ENCODE measurements at places on chromosomes 5 and 9.

- DNase-seq, result no peak
Measured at GRCh38 chr9:71820403-71820921, 52.1 kb upstream of the CEMIP2 start.

DNA sequence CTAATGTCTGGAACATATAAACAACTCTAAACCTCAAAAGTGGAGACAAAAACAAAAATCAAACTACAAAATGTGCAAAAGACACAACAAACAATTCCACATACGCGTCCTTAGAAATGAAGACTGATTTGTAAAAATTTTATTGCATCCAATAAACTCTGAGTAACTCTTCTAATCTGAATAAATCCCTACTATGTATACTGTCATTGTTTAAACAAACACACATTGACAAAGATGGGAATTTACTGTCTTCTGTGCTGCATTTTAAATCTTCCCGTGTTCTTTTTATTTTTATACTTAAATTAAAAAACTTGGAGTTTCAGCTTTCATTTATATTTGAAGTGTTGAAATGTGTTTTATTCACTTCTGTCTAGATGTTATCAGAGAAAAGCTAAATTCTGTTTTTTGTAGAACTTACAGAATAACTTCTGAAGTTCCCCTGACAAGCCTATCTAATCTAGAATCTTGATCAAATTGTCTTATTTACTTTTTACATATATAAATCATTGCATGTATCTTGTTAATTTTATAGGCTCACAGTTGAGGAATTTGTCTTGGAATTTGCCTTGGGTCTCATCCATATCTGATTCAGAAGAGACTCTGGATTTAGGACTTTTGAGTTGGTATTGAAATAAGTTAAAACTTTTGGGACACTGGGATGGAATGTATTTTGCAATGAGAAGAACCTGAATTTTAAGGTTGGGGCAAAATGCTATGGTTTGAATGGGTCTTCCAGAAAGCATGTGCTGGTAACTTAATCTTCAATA, 2064.4 kb upstream of the C9orf72 start:
- no peak for DNase-seq

DNA sequence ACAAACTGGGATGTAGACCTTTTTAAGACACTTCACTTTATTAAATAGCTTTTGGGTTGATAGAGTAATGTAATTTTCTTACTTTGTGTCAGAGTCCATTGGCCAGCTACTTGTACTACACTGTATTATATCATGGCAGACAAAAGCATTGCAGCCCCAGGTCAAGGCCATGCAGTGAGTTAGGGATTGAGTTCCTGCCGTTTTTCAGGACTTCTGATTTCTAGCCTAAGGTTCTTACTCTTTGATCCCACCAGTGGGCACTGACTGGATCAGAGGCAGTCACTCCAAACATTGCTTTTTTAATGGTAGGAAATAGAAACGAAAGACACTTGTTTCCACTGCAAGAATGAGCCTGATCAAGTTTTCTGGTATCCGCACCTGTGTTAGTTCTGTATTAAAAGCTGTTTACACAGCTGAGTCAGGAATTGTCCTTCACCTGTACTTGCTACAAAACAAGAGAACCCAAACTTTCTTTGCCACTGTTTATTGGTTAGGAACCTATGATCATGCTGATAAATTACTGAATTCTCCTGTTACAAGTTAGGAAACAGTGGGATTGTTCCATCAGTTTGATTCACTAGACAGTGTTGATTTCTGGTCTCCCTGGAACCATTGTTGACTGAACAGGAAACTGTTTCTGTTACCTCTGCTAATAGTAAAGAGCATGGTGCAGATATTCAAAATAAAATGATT, 22.1 kb downstream of the LRRC70 start:
- no peak for DNase-seq

DNA sequence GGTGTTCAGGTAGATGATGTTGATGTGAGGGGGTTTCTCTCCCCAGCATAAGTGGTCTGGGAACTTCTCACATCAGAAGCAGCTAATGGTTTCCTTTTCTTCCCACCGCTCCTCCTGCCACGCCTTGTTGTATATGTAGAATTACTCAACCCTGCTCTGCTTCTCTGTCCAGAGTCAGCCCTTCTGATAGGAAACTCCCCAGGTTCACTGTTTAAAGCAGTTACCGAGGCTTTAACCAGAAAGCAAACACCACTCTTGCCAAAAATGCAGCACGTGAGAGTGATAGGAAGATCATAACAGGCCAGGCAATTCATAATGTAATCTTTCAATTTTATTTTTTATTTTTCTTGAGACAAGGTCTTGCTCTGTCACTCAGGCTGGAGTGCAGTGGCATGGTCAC, 10.5 kb upstream of the TMEM252 start:
- no peak for DNase-seq

DNA sequence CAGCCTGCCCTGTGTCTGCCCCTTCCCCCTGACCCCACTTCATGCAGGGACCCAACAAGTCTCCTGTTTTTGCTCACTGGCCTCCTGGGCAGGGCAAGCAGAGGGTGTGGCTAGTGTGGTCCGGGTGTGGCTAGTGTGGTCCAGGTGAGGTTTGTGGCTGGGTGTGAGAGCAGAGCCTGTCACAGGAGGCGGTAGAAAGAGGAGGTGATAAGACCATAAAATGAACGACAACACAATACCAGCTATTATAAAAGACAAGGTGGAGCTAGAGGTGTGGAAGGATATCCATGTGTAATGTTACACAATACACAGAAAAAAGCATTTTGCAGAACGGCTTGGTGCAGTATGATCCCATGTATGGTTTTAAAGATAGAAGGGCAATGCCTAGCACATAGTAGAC, 23.3 kb downstream of the SPRY4 start:
- DNase-seq, result no peak

DNA sequence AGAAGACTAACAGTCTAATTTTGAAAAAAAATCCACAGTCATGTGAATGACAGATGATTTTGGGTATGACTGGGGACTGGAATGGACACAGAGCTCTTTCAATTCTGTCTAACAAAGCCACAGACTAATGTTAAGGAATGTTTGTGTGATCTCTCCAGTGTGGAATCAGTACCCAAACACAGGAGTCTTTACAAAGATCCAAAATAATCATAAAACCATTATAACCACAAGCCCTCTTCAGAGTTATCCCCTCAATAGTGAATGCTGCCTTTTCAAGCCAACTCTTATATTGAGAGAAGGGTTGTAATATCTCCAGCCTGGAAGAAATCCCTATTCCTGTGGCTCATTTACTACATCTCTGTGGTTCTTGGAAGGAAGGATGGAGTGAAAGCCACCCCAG, 552.0 kb upstream of the CLINT1 start:
- DNase-seq, result no peak

GRCh38 chr9:114334490-114334889, 4.8 kb downstream of the ORM2 start:
- DNase-seq, result no peak

- DNase-seq, result no peak
Measured at GRCh38 chr5:123949043-123949804, 437.2 kb downstream of the CSNK1G3 start.

Measured in activated CD8-positive, alpha-beta memory T cell treated with anti-CD3 and anti-CD28 coated beads for 1 hour (primary cell).